ENCODE measurements at places on chromosomes 11 and 22. TPM values are rescaled to one million over a fixed set of nuclear protein-coding genes. Genes with fewer than 3 reads are reported as not detected.

GRCh38 chr22:38973289-38974169, 8.6 kb upstream of the APOBEC3B start:
- H3K27ac ChIP-seq, result no peak overlapping the region
- H3K27me3 ChIP-seq, result no peaks in the 10 kb centered on the region
- H3K4me1 ChIP-seq, result no peaks in the 10 kb centered on the region
- DNase-seq, result no peak

DNA sequence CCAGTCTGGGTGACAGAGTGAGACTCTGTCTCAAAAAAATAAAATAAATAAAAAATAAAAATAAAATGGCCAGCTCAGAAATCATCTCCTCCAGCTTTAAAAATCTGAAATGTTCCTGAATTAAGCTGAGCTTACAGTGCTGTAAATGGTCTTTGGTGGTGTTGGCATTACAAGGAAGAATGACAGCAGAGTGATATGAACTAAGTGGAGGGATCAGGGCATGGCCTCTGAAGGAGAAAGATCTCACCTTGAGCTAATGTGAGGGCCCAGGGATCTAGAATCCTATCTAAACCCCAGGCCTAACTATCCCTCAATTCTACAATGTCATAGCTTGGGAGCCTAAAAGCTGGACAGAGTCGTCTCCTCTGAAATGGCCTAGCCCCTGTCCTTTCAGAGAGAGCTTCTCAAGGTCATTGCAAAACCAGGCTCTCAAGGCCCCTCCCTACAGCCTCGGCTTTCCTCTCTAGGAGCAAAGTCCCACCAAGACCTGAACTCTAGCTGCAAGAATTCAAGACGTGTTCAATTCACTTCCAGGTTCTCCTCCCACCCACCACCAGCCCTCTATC, 345.4 kb downstream of the BUD13 start:
- no peak for DNase-seq
- peaks cover 18% of the 10 kb centered on the region for H3K27me3 ChIP-seq
- H3K4me1 ChIP-seq, result peaks cover 15% of the 10 kb centered on the region

DNA sequence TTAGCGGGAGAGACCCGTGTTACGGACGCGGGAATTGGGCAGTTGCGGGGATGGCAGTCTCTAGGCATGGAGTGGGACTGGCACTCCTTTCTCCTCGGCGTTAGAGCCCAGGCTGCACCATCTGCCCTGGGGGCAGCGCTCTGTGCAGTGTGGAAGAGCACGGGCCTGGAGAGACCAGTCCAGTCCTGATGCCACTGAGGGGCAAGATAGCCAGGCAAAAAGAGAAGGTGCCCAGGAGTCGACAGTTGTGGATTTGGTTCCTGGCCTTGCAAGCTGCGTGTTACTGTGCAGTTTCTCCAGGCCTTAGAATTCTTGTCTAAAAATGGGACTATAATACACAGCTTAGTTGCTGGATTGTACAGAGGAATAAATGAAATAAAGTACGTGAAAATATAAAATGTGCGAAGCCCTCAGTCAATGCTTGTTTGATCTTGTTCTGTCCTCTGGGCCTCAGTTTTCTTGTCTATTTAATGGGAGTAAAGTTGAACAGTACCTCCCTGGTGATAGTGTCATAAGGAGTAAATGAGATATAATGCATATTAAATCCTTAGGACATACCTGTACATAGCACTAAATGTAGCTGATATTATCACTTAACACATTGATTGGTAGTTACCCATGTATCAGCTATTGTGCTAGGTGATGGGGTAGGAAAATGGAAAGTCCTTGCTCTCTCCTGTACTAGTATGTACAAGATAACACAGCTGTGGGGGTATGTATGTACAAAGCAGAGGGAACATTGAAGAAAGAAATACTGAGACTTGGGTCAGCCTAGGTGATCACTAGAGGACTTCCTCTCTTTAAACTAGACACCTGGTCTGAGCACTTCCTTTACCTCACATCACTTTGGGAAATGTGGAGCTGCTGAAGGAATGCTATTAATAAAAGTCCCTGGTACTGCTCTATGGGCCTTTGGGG, 1.2 kb downstream of the ATXN10 start:
- H3K27me3 ChIP-seq, result no peaks in the 10 kb centered on the region
- H3K36me3 ChIP-seq, result no peaks in the 10 kb centered on the region
- peaks cover 53% of the 10 kb centered on the region for H3K4me1 ChIP-seq
- H3K4me3 ChIP-seq, result peak overlapping the region; percentile 91
- DNase-seq, result no peak
- H3K27ac ChIP-seq, result peak overlapping the region; percentile 84

- H3K27me3 ChIP-seq, result no peaks in the 10 kb centered on the region
- no peak for DNase-seq
- H3K4me1 ChIP-seq, result peaks cover 52% of the 10 kb centered on the region
- peak overlapping the region; percentile 44 for H3K27ac ChIP-seq
- H3K4me3 ChIP-seq, result no peak overlapping the region
- peaks cover 7% of the 10 kb centered on the region for H3K36me3 ChIP-seq
Measured at GRCh38 chr11:3050386-3051195, 6.6 kb downstream of the CARS1 start.

DNA sequence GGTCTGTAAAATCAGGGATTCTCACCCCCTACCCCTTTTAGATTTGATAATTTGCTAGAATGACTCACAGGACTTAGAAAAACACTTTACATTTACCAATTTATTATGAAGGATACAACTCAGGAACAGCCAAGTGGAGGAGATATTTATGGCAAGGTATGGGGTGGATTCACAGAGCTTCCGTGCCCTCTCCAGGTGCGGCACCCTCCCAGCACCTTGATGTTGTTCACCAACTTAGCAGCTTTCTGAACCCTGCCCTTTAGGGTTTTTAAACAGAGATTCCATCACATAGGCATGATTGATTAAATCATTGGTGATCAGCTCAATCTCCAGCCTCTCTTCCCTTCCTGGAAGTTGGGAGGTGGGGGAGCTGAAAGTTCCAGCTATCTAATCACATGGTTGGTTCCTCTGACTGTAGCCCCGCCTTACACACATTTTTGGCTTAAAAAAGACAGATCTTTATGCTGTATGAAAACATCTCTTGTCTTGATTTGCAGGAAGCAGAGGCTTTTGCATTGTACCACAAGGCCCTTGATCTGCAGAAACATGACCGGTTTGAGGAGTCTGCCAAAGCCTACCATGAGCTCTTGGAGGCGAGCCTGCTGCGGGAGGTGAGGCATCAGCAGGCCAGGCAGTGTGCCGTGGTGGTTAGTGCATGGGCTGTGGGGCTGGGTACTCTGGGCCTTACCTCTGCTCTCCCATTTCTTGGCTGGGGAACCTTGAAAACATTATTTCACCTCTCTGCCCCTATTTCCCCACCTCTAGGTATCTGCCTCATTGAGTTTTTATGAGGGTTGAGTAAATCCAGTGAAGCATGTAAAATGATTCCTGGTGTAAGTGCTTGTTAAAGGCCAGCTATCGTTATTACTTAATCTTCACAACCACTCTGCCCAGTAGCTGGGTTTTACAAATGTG, 27.0 kb downstream of the CABIN1 start:
- no peaks in the 10 kb centered on the region for H3K27me3 ChIP-seq
- H3K4me1 ChIP-seq, result no peaks in the 10 kb centered on the region
- H3K36me3 ChIP-seq, result peaks cover 67% of the 10 kb centered on the region
- H3K27ac ChIP-seq, result no peak overlapping the region
- H3K4me3 ChIP-seq, result no peak overlapping the region
- DNase-seq, result no peak

DNA sequence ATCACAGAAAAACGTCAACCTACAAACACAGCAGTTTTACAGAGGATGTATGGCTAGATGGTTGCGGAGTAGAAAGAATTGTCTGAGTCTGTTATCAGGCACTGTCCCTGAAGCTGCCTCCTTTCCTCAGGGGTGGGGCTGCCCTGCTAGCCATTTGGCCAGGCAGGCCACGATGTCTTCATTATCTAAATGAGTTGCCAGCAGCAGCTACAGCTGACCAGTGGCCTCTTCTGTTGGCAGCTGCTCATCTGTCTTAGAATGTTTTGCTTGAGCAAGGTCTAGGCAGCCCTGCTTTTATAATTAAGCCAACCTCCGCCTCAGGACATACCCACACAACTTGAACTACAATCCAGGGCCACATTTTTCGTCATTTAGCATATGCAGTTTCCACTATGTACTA, 17.5 kb downstream of the SLC6A5 start:
- H3K4me1 ChIP-seq, result no peaks in the 10 kb centered on the region
- no peak overlapping the region for H3K4me3 ChIP-seq
- H3K27ac ChIP-seq, result no peak overlapping the region
- no peak for DNase-seq
- no peaks in the 10 kb centered on the region for H3K36me3 ChIP-seq

- no peak for DNase-seq
- H3K27ac ChIP-seq, result no peak overlapping the region
- no peaks in the 10 kb centered on the region for H3K4me1 ChIP-seq
- H3K27me3 ChIP-seq, result peaks cover 59% of the 10 kb centered on the region
- H3K36me3 ChIP-seq, result no peaks in the 10 kb centered on the region
- no peak overlapping the region for H3K4me3 ChIP-seq
Measured at GRCh38 chr22:43274595-43275240, 68.5 kb downstream of the SCUBE1 start.

DNA sequence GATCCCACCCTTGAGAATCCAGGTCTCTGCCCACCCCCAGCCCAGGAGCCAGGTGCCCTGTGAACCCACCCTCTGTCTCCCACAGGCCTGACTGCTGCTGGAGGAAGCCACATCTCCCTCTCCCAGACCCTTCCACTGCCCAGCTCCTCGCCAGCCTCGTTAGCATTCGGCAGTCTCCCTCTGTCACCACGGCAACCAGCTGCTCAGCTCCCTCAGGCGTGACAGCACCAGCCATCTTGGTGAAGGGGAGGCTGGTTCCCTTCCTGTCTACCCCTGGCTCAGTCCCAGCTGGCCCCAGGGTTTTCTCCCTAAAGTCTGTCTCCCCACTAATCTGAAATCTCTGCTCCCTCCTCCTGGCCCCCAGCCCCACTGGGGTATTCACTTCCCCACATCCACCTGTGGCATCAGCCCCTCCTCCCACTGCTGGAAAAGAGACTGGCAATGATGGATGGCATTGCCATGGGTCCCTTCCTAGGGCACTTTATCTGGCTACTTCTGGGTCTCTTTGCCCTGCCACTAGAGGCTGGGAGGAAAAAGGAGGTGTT, 28.1 kb downstream of the NRXN2 start:
- H3K27ac ChIP-seq, result no peak overlapping the region
- peaks cover 6% of the 10 kb centered on the region for H3K4me1 ChIP-seq
- peaks cover 43% of the 10 kb centered on the region for H3K27me3 ChIP-seq
- no peak overlapping the region for H3K4me3 ChIP-seq
- H3K36me3 ChIP-seq, result no peaks in the 10 kb centered on the region
- DNase-seq, result no peak

- H3K4me1 ChIP-seq, result peaks cover 14% of the 10 kb centered on the region
- H3K36me3 ChIP-seq, result no peaks in the 10 kb centered on the region
- H3K27ac ChIP-seq, result no peak overlapping the region
- H3K27me3 ChIP-seq, result peaks cover 7% of the 10 kb centered on the region
- no peak for DNase-seq
- no peak overlapping the region for H3K4me3 ChIP-seq
Measured at GRCh38 chr11:33909150-33909549, 17.3 kb upstream of the LMO2 start.

DNA sequence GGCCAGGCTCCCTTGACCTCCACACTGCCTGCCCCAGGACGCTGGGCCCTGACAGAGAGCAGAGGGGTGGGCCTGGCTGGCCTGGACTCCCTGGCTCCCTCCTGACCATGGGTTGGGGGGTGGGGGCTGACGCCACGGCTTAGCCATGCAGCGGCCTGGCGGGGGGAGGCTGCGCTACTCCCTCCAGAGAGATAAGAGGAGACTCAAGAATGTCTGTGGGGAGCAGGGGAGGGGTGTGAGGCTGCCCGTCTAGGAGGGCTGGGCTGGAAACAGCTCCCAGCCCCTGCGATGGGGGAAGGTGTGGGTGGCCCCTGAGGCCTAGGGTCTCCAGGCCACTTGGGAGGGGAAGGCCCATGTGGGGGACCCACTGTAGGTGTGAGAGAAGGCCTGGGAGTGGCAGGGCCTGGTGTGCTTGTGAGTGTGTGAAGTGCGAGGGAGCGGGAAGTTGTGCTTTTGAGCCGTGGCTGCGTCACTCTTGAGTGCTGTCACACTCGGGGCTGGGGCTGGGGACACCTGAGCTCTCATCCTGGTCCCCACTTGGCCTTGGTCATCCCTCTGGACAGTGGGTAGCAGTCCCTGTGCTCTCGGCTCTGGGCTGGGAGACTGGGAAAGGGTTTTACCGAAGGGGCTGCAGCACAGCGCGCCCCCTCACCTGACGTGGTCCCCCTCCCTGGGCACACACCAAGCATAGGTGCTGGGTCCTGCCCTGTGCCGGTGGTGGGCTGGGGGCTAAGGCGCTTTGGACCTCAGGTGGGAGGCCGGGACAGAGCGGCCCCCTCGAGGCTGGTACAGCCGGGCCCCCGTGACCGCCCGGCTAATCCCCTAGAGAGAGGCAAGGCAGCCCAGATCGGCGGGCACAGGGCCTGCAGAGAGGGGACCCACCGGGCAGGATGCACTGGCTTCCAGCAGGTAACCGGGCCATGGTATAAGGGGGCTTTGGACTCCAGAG, 2.4 kb downstream of the MYRF start:
- no peak for DNase-seq
- no peak overlapping the region for H3K4me3 ChIP-seq
- H3K27ac ChIP-seq, result no peak overlapping the region
- H3K27me3 ChIP-seq, result peaks cover 29% of the 10 kb centered on the region

GRCh38 chr11:3196161-3197043, 22.2 kb downstream of the MRGPRG start:
- H3K4me1 ChIP-seq, result peaks cover 10% of the 10 kb centered on the region
- H3K4me3 ChIP-seq, result no peak overlapping the region
- H3K36me3 ChIP-seq, result no peaks in the 10 kb centered on the region
- H3K27me3 ChIP-seq, result peaks cover 44% of the 10 kb centered on the region
- no peak overlapping the region for H3K27ac ChIP-seq

DNA sequence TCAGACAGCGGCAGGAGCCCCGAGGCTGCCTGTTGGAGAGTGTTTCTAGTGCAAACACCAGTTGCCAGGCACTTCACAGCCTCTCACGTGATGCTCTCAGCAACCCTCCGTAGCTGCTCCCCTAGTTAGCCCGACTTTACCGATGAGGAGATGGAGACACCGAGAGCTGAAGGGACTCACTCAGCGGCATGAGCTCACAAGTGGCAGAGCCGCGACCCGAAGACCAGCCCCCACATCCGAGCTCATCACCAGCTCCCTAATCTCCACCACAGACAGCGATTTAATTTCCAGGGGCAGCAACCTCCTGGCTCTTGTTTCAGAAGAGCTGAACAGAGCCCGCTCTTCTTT, 28.7 kb upstream of the RTL6 start:
- DNase-seq, result no peak
- H3K27me3 ChIP-seq, result no peaks in the 10 kb centered on the region
- no peak overlapping the region for H3K27ac ChIP-seq
- H3K36me3 ChIP-seq, result no peaks in the 10 kb centered on the region
- H3K4me3 ChIP-seq, result no peak overlapping the region
- H3K4me1 ChIP-seq, result peaks cover 7% of the 10 kb centered on the region

Gene TRIM51G
- not detected for total RNA-seq

Gene OR52N4
- total RNA-seq, result not detected

Gene SLC7A4
- 0.25 TPM for total RNA-seq

Gene KRTAP5-2
- not detected for total RNA-seq

Gene C1QTNF4
- total RNA-seq, result 0.58 TPM

All from left ventricle myocardium inferior (tissue), 1 donor.